ENCODE measurements at places on chromosomes 12 and 14.

- no peak for DNase-seq
Measured at GRCh38 chr12:118361092-118361404, 11.7 kb downstream of the TAOK3 start.

GRCh38 chr14:94542111-94542810 lies 19.0 kb upstream of the SERPINA4 start:
- no peak for DNase-seq

DNA sequence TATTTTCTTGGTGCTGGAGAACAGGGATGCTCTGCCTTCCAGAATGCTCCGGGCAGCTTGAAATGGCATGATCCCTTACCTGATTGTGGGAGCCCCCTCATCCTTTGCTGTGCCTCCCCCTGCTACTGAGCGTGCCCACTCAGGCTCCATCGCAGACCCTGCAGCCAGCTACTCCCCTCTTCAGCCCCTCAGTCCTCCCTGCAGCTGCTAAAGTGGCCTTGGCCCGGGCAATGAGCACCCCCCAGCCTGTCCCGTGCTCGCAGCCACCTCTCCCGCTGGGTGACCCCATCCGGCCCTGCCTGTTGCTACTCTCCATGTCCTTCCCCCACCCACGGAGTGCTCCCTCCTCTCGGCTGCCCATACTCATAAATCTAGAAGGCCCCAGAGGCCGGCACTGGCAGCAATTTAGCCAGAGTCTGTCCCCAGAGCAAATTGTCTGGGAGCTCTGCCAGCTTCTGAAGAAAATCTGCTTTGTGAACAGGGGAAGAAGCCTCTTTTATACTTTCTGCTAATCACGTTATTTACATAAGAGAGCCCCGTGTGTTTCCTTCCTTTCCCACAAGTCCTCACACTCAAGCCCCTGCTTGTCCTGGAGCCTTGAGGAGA lies 143.7 kb upstream of the FRMD6 start:
- DNase-seq, result no peak

DNA sequence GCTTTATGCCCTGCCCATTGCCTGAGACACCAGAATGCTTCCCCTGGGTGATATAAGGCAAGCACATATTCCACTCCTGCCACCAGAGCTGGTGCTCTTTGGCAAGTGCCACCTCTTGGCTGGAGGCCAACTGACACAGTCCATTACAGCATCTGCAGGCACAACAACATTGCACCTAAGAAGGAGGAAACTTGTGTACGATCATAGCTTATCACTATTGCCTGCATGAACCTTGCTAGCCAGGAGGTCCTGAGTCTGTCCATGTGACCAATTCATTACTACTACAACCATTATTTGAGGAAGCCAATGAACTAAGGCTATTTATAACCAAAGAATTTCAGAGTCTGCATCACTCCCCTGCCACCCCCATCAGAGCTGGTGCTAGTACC lies 119.8 kb upstream of the SCAF11 start:
- no peak for DNase-seq

GRCh38 chr14:59836116-59836515 lies 34.5 kb downstream of the RTN1 start:
- DNase-seq, result no peak

DNA sequence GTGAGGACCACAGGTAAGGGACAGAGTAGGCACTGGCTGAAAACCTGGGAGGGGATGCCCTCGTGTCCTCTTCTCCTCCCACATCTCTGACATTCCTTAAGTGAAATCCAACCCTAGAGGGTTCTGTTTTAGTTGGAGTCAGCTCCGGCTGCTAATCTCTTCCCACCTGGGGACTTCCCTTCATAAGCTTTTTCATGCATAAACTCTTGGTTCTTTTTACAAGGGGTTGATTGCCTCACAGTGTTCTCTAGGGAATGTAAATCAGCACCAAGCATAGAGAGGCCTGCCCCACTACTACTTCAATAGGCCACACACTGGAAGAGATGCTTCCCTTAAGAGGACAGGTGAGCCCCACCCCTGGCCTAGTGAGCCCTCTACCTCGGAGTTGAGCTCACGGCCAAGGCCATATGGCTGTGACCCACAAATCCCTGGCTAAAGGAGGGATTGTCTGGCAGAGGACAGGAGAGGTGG lies 3.2 kb upstream of the SYNDIG1L start:
- no peak for DNase-seq

DNA sequence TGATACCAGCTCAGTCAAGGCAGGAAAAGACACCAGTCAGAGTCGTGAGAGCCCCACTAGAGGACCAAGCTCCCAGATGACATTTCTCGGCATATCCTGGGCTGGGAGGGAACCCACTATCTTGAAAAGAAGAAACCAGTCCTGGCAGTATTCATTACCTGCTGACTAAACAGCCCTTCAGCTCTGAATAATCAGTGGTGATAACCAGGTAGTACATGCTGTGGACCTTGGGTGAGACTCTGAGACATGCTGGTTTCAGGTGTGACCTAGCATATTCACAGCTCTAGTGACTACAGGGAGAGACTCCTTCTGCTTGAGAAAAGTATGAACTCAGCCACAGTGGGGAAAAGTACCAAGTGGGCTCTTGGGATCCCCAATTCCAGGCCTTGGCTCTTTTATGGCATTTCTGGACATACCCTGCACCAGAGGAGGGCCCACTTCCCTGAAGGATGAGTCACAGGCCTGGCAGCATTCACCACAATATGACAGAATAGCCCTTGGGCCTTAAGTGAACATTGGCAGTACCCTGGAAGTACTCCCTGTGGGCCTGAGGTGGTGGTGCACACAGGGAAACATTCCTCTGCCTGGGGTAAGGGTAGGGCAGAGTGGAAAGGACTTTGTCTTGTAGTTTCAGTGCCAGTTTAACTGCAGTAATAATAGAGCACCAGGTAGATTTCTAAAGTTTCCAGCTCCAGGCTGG lies 82.6 kb upstream of the SLC38A4 start:
- DNase-seq, result no peak

DNA sequence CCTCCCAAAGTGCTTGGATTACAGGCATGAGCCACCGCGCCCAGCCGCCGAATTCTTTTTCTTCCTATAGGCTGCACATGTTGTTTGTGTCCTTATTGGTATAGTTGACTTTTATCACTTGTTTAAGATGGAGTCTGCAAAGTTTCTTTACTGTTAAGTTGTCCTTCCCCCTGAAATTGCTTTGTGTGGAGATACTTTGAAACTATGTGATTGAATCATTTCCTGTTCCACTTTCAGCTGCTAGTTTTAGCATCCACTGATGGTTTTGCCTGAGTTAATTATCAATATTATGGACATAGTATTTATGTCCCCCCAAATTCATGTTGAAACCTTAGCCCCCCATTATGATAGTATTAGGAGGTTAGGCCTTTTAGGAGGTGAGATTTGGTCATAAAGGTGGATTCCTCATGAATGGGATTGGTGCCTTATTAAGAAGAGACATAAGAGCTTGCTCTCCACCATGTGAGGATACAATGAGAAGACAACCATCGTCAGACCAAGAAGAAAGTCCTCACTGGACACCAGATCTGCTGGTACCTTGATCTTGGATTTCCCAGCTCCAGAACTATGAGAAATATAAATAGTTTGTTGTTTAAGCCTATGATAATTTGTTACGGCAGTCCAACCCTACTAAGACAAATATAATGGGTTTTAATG lies 34.9 kb downstream of the PPHLN1 start:
- no peak for DNase-seq

GRCh38 chr12:106452309-106452708 lies 94.8 kb downstream of the POLR3B start:
- DNase-seq, result no peak

GRCh38 chr12:9650151-9650576 lies 19.3 kb upstream of the CLEC2D start:
- DNase-seq, result no peak

DNA sequence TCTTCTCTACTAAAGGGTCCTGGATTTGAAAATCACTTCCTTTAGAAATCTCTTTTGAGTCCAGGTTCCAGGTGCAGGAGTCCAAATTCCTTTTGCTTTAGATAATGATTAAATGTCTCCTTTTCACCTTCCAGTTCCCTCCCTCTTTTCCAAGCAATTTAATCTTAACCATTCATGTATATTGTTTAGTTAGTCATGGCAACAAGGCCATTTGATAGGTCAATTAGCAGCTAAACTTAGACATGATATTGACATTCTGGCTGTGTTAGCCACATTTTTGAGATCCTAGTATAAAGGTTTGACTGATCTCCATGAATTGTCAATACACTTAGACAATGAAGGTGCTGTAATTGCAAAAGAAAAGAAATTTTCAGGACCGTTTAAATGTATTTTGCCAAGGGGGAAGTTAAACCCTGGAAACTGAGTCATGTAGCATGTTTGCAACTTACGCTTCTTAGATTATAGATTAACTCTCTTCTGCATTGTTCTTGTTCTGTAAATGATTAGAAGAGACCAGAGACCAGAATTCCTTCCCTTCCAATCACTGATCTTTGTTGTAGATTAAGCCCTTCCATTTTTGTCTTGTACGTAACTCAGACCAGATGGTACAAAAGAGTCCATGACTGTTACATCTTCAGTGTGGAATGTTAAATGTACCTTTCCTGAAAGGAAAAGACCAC lies 12.4 kb upstream of the C12orf75 start:
- DNase-seq, result no peak

All from activated T-helper 1 cell treated with anti-CD3 and anti-CD28 coated beads, Interleukin-2, amount 50 U/mL, for 16 hours (primary cell).